RPMI7951 (cell line): ENCODE measurements at places on chromosomes 6 and 20. TPM values are rescaled to one million over a fixed set of nuclear protein-coding genes. Genes with fewer than 3 reads are reported as not detected.

The IFNGR1 gene
- 43.7 and 55.2 TPM in 2 replicates for total RNA-seq

The TUBB2B gene
- total RNA-seq: 22.1 and 26.7 TPM in 2 replicates

The SMLR1 gene
- not detected in 2 replicates for total RNA-seq

The PPIL6 gene
- 1.1 and 1.7 TPM in 2 replicates for total RNA-seq

The BNIP5 gene
- not detected in 2 replicates for total RNA-seq

The CCR6 gene
- total RNA-seq: not detected in 2 replicates

The GLP1R gene
- not detected in 2 replicates for total RNA-seq

The CSTF1 gene
- total RNA-seq: 92.9 and 123 TPM in 2 replicates

The MAFB gene
- total RNA-seq: 2.9 and 3.3 TPM in 2 replicates

The AIF1 gene
- not detected in 2 replicates for total RNA-seq

The SLC29A1 gene
- 22.1 and 22.2 TPM in 2 replicates for total RNA-seq

The RHAG gene
- total RNA-seq: not detected in 2 replicates
